Kidney epithelial cell (primary cell): ENCODE measurements at places on chromosomes 11 and 22. TPM values are rescaled to one million over a fixed set of nuclear protein-coding genes. Genes with fewer than 3 reads are reported as not detected.

MB gene
- not detected in 2 replicates for total RNA-seq

DHCR7 gene
- total RNA-seq: 88.8 and 105 TPM in 2 replicates

RTN3 gene
- total RNA-seq: 102 and 107 TPM in 2 replicates

SEPTIN3 gene
- 1.9 and 2.5 TPM in 2 replicates for total RNA-seq

YDJC gene
- 95.5 and 128 TPM in 2 replicates for total RNA-seq

NAV2 gene
- total RNA-seq: 41.5 and 48.7 TPM in 2 replicates

USP2 gene
- total RNA-seq: 1.6 and 2.0 TPM in 2 replicates

MN1 gene
- total RNA-seq: 4.5 and 5.3 TPM in 2 replicates

DNA sequence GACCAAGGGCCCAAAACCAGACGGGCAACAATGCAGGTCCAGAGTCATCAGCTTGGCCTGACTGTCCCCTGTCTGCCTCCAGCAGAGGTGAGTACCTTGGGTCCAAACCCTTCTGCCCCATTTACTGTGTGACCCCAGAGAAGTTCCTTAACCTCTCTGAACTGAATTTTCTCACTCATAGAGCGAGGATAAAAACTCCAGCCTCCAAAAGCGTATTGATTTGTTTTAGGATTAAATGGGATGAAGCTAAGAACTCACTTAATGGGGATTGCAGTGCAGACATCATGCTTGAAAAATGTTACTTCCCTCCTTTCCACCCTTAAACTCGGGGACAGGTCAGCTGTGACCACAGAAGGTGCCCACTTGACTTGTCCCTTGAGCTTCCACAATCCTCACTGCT, 22.6 kb downstream of the IGLL1 start:
- no peak for DNase-seq

DNA sequence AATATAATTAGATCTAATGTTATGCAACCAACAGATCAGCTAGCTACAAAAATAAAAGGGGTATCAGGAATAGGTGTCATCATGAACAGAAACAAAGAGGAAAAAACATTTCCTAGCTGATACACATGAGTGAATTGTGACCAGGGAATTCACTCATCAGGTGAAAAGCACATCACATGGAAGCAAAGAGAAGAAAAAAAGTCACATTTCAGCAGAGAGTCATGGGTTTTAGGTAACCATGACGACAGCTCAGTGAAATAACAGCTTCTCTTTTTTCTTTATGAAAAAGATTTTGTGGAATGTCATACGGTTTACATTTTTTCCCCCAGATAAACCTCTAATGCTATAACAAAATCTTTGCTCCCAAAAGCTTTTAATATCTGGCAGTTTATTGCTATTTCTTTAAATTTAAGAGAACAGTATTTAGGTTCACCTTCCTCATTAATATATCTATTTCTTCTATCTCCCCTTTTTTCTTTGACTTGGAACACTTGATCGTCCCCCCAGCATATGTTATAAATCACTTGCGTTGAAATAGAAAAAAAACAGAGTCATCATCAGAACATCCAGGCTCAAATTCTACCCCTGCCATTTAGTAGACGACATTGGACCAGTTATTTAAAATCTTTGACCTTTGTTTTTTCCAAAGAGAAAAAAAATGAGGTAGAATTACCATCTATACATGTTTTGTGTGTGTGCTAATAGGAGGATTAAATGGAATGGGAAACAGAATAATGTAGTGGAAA, 5.3 kb downstream of the TYR start:
- DNase-seq: no peak

DNA sequence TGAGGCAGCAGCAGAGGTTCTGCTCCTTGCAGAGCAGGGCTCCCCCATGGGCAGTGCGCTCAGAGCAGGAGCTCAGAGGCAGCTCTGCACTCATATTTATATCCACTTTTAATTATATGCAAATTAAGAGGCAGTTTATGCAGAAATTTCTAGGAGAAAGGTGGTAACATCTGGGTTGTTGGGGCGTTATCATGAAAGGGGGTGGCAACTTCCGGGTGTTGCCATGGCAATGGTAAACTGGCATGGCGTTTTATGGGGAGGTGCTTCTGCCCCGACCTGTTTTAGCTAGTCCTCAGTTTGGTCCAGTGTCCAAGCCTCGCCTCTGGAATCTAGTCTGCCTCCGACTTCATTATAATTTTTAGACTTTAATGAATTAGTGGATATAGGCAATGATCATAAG, 1191.7 kb downstream of the TBC1D22A start:
- no peak for DNase-seq

DNA sequence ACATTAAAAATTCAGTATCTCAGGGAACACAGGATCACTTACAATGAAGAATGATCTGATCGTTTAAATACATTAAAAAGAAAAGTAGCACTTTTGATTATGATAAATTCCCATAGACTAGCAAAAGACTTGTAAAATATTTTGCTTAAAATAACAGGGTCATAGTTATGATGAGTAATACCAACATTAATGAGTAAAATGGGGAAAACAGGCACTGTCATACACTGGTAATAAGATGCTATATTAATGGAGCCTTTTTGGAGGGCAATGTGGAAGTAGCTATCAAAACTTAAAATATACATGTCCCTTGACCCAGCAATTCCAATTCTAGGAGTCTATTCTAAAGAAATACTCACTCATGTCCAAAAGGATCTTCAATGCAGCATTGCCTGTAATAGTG, 61.8 kb upstream of the CLNS1A start:
- DNase-seq: no peak

- DNase-seq: no peak
Observed at GRCh38 chr22:46732513-46732912, 5.5 kb downstream of the CERK start.

DNA sequence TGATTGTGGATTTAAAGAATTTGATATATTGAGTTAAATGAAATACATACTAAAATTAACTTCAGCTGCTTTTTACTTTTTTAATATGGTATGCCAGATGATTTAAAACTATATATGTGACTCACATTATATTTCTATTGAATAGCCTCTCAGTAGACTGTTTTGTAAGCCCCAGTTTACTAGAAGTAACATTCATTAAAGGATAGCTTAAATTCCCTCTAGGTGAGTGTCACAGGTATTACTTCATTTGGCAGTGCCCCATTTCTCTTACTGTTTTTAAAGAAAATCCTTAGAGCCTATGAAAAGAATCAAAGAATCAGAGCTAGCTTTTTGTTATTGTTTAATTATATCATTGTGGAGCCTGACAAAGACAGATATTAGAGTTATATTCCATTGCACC, 48.6 kb downstream of the ZC3H12C start:
- DNase-seq: no peak

GRCh38 chr22:32758866-32759385, 42.6 kb upstream of the TIMP3 start:
- no peak for DNase-seq

DNA sequence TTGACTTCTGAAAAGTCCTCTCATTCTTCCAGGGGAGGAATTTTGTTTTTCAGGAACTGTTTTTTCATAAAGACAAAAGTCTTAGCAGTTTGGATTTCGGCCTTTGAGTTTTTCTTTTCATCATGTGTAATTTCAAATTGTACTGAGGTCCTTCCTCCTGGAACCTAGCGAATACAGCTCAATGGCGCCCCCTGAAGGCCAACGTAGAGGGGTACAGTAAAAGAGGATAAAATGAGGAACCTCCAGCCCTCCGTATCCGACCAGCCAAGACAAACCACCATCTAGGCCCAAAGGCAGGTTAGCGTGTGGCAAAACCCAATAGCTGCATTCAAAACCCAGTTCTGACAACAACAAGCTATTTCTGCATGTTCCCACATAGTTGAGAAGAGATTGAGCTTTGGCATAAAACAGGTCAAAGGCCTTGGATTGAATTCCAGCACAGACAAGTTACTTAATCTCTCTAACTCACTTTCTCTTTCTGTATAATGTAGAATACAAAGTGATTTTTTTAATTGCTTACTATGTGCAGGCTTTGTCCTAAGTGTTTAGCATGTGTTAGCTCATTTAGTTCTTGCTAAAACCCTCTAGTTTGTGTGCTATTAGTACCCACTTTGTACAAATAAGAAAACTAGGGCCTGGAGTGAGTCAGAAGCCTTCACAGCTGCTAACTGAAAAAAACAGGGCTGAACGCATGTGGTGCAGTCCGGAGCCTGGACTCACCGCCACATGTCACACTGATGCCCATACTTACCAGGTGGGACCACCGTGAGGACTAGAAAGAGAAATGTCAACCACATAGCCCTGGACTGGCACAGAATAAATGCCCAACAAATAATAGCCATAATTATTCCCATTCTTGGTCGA, 43.2 kb upstream of the ETS1 start:
- DNase-seq: peak; percentile 39

GRCh38 chr11:8138526-8138925, 30.3 kb downstream of the RIC3 start:
- DNase-seq: no peak

GRCh38 chr11:82907371-82907770, 5.8 kb downstream of the DDIAS start:
- DNase-seq: no peak

DNA sequence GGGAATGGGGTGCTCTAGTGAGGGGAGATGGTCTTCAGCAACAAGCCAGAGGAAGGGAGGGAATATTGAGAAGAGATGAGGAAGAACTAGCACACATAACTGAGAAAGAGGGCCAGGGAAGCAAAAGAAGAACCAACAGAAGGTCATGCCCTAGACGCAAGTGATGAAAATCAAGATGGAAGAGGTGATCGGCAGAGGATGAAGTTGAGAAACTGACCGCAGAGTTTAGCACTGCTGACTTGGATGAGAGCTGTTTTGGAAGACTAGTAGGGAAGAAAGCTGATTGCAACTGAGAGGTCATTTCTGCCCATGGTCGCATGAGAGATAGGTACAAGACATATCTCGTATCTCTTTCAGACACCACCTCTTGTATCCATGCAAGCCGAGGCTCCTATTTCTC, 2.9 kb downstream of the SPINDOC start:
- no peak for DNase-seq

- peak; percentile 91 for DNase-seq
Observed at GRCh38 chr11:12175694-12176241, 65.4 kb downstream of the MICAL2 start.

DNA sequence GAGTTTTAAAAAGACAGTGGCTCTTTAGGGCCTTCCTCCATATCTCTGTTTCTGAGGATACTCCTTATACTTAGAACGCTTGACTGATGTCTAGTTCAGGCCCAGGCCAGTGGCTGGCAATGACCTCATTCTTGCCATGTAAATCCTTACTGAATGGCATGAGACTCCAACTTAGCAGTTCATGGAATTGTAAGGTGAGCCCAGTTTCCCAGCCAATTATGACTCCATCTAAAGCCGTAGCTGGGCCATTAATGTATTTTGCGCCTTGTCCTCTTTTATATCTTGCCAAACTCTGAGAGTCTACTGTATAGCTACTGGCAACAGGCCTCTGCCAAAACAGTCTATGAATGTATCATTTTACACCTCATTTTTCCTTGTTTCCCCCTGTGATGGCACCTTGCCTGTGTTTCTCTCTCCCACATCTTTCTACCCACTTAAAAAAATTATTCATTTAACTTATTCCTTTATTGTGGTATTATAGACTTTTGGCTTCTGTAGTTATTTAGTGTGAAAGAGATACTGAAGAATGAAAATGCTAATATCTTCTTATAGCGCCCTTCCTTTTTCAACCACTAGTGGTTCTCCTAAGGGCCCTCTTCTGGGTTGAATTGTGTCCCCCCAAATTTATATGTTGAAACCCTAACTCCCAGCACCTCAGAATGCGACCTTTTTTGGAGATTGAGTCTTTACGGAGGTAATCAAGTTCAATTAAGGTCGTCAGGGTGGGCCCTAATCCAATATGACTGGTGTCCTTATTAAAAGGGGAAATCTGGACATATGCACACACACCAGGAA, 67.4 kb downstream of the ZNRF3 start:
- DNase-seq: no peak

DNA sequence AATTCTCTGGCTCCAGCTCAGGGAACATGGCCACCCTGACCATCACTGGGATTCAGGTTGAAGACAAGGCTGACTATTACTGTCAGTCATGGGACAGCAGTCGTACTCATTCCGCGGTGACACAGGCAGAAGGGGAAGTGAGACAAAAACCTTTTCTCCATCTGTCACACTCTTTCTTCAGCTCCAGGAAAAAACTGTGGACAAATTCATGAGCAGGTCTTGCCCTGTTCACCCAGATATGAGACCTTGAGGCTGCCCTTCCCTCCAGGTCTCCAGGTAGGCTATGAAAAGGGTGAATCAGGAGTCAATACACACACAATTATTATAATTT, 39.4 kb upstream of the GGTLC2 start:
- no peak for DNase-seq

- DNase-seq: no peak
Observed at GRCh38 chr11:92482492-92483060, 258.0 kb downstream of the FAT3 start.

- no peak for DNase-seq
Observed at GRCh38 chr11:106278391-106278790, 200.9 kb downstream of the AASDHPPT start.

DNA sequence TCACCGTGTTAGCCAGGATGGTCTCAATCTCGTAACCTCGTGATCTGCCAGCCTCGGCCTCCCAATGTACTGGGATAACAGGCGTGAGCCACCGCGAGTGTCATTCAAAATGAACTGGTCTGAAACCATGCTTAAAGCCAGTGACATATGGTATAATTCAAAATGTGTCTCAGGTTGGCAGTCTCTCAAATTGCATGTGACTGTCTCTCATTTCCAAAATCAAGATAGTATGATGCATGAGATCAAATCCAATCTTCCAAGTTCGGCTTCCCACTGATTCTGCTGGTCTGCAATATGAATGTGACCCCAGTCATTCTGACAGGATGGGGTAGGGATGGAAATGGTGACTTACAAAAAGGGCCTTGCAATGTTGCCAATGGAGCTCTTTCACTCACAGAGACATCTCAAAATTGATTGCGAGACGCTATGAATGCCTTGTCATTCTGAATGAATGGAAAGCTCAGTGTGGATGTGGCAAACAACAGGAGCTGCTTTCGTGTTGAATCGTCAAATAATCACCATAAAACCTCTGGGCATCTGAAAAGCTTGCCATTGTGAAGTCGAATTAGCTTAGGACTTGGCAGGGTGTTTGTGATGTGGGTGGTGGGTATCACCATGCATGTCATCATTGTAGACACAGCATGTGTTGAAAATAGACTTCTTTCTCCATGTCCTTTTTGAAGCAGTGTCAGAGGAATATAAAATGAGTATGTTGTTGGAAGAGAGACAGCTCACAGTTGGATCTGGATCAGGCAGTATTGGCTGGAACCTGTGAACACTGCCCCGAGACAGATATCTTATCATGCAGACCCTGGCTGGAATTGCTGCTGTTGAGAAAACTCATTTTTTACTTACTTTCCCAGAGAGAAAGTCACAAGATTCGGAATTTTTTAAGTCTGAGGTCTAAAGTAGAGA, 12.2 kb downstream of the SLN start:
- no peak for DNase-seq

GRCh38 chr22:25970999-25971811, 198.1 kb upstream of the SEZ6L start:
- no peak for DNase-seq

GRCh38 chr11:42093541-42093940, 634.1 kb upstream of the LRRC4C start:
- no peak for DNase-seq

- no peak for DNase-seq
Observed at GRCh38 chr11:16897470-16898061, 116.6 kb downstream of the PLEKHA7 start.

- no peak for DNase-seq
Observed at GRCh38 chr11:111177037-111177871, 68.3 kb upstream of the POU2AF2 start.
